Brain (organoid and tissue), 16 donors: ENCODE measurements at places on chromosomes 6 and 20.

DNA sequence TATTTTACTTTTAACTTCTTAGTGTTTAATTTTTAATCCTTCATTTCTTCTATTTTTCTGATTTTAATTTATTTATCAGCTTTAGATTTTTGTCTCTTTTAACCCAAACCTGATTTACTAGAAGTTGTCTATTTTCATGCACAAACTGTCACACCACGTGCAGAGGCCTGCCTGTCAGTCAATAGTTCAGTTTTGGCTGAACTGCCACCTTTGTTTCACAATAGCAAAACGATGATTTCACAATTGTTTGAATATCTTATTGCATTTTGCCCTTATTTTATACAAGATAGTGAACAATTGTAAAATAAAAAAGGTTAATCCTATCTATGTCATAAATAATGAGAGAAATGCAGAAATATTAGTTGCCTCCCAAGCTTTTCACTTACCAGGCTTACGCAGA is 24.0 kb upstream of the PPP1R3G start:
- DNase-seq: no peak

DNA sequence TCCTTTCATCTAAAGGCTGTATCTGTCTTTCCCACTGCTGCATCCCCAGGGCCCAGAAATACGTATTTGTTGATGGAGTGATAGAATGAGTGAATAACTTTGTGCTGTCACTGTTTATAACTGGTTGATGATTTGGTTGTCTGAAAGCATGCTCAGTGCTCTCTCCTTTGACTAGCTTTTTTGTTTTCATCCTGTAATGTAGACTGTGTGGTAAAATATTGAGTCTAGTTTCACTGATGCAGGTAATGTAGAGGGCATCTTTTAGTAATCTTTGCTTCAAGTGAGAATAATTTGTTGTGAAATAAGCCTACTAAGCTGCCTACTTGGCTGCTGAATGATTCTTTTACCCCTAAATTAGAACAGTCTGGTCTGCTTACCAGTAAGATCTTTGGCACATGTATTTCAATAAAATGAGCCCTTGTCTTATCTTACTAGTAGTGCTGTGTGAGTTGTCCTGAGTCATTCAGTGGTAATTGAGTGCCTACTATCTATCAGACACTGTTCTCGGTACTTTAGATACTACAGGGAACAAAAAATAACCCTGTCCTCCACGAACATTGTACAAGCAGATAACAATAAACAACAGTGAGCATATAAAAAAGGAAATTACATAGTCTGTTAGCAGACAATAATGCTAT is 39.9 kb downstream of the MAPK14 start:
- DNase-seq: peak; percentile 3

DNA sequence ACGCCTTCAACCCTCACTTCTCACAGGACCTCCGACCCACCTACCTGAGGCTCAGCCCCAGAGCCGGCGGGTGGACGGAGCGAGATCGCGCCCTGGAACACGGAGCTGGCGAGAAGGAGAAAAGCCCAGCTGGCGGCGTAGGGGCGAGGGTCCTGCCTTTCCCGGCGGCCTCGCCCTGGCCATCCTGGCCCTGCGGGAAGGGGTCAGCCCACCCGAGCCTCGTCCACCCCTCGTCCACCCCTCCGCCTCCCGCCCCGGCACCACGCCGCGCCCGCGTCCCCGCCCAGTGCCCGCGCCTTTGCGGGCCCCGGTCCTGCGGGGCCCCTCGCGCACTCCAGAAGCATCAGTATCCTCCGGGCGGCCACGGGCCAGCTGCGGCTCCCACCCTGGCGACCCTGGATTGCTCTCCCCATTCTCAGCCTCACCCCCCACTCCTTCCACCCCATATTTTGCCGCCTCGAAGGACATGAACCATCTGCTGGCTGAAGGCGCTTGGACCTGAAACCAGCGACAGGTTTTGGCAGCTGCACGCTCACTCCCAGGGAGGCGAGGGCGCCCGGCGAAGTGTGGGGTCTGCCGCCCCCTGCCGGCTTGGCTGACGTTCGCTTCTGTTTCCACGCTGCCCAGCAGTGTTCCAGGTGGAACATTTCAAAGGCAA is 65.1 kb downstream of the PLG start:
- peak; percentile 83 for DNase-seq

GRCh38 chr20:17958373-17959256 is 10.0 kb downstream of the SNX5 start:
- DNase-seq: no peak

GRCh38 chr20:24291014-24291413 is 178.4 kb upstream of the SYNDIG1 start:
- peak; percentile 71 for DNase-seq

DNA sequence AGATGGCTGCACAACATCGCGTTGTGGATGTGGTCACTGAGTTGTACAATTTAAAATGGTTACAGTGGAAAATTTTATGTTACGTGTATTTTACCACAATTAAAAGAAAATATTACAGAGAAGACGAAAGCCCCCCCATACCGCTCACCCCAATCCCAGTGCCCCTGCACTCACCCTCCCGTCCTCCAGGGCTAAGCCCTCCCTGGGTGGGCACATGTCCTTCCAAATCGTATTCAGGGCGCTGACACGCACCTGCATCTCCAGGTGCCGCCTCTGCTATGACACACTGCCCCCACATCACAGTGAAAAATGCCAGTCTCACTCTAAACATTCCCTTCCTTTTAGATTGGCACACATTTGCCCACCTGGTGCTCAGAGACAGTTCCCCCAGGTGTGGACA is 49.4 kb downstream of the PSMG4 start:
- DNase-seq: no peak

DNA sequence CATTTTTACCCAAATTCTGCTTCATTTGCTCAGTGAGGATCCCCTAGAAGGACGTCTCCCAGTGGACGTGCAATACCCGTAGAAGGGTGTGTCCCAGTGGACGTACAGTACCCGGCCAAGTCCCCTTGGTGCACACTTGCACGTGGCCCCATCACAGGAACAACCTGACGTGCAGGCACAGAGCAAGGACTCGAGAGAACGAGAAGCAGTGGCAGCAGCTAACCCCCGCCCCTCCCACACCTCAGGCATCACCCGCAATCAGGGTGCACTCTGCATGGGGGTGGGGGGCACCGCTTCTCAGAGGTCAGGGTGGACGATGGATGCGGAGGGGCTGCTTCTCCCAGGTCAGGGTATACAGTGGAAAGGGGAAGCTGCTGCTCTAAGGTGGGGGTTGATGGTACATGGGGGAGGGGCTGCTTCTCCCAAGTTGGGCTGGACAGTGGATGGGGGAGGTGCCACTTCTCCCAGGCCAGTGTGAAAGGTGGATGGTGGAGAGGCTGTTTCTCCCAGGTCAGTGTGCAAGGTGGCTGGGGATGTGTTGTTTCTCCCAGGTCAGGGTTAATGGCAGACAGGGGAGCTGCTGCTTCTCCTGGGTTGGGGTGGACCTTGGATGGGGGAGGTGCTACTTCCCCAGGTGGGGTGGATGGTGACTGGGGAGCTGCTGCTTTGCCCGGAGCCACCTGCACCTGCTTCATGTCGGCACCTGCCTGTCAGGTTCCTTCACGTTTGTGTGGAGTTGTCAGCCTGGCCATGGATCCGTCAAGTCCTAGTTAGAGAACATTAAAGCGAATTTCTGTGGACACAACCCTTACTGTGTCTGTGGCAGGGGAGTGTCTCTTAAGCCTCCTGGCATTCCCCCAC is 1.0 kb upstream of the THBS2 start:
- DNase-seq: no peak

- no peak for DNase-seq
Measured at GRCh38 chr6:8223678-8224077, 121.3 kb upstream of the EEF1E1 start.

DNA sequence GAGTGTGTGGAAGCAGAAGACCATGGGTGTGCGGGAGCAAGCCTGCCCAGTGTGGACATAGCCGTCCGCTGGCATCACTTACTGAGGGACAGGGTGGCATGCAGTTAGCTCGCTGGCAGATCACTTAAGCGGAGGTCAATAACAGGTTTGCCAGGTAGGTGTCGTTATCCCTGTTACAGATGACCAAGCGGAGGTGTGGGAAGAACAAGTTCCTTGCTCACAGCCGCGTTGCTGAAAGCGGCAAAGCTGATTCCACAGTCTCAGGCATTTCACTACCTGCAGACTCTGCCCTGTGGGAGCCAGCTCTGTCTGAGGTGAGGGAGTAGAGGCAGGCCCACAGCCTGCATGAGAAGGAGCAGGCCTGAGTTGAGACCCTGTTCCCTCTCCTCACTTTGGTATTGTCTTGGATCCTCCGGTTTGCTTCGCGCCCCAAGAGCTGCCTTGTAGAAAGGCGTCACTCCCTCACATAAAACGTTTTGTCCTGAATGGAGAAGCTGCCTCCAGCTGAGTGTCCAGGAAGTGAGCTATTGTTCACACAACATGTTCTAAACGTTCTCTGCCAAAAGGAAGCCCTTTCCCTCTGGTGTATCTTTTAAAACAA is 96.9 kb downstream of the TCP11 start:
- peak; percentile 77 for DNase-seq

DNA sequence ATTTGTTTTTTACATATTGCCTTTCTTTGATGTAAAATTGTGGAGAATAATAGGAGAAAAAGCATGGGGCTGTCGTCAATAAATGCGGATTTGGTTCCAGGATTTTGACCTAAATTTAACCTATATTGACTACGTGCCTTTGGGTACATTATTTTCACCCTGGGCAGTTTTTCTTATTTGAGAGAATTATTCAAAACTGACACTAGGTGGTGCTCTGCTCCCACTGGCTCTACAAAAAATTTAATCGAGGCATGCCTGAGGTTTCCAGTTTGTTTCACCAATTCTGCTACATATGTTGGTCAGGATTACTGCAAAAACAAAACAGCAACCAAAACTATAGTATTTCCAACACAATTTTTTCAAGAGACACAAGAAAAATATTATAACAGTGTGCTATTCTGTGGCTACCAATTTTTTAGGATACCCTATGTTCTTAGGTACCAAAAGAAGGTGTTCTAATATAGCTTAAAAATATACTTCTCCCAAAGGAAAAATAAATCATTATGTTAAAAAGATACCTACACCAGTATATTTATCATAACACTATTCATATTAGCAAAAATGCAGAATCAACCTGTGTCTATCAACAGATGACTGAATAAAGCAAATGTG is 48.6 kb upstream of the FABP7 start:
- DNase-seq: peak; percentile 76

DNA sequence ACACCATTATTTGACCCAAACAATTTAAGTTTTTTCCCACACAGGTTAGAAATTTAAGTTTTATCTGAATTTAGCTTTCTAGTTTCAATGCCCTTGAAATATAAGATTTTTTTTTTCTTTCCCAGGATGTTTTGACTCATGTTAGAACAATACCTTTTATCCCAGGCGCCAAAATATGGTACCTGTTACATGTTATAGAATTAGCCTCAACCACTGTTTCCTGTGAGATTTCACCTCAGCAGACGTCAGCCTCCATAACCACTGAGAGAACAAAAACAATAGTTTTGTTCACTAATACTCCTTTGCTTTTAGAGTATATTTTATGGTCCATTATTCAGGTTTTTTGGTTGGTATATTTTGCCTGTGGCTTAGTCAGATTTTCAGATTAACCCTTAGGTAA is 302.9 kb downstream of the CDKAL1 start:
- DNase-seq: no peak

DNA sequence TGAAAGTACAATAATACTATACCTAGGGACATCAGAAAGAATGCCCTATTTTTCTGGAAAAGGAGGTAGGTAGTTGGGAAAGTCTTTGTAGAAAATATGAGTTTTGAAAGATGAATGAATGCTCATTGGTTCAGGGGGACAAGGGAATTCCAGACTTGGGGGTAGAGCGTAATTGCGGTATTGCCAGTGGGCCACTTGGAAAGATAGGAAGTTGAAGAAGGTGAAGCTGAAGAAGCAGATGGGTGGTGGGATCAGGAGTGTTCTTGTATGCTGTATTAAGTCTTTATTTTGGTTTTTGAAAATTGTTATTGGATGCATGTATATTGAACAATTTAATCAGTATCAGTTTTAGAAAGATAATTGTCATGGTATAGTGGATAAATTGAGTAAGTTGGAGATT is 57.9 kb upstream of the SMIM8 start:
- DNase-seq: no peak

- peak; percentile 58 for DNase-seq
Measured at GRCh38 chr6:108998485-108998884, 96.2 kb downstream of the SESN1 start.

DNA sequence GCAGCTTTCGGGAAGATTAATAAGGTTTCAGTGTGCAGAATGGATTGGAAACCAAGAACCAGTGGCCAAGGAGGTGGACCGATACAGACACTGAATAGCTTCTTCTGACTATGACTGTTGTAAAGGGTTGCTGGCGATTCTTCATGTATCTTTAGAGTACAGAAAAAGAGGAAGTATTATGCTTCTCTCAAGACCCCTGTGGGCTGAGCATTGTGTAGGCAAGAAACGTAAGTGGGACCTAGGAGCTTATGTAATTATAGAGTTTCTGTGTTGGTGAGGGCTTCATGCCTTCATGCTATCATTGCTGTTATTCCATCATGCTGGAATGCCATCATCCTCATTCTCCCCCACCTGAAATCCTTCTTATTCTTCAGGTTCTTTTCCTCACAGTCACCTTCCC is 105.4 kb upstream of the AKIRIN2 start:
- no peak for DNase-seq
